ENCODE measurements at places on chromosomes 7 and 10.

- no peak for DNase-seq
Measured at GRCh38 chr10:86512137-86512536, 9.5 kb downstream of the WAPL start.

DNA sequence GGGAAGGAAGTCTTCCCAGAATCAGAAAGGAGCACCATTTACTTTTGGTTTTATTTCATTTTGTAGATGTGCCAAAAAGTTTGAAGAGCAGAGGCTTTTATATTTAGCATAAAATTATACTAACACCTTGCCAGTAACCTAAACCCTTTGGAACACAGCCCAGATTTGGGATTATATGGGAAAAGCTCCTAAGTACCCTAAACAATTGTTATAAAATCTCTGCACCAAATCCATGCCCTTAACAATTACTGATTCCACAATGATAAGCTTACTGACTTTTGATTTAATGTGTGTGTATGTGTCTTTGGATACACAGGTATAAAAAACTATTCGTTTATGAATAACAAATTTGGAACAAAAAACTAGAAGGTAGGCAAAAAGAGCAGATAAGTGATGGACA lies 39.0 kb upstream of the TMEM229A start:
- DNase-seq = no peak

DNA sequence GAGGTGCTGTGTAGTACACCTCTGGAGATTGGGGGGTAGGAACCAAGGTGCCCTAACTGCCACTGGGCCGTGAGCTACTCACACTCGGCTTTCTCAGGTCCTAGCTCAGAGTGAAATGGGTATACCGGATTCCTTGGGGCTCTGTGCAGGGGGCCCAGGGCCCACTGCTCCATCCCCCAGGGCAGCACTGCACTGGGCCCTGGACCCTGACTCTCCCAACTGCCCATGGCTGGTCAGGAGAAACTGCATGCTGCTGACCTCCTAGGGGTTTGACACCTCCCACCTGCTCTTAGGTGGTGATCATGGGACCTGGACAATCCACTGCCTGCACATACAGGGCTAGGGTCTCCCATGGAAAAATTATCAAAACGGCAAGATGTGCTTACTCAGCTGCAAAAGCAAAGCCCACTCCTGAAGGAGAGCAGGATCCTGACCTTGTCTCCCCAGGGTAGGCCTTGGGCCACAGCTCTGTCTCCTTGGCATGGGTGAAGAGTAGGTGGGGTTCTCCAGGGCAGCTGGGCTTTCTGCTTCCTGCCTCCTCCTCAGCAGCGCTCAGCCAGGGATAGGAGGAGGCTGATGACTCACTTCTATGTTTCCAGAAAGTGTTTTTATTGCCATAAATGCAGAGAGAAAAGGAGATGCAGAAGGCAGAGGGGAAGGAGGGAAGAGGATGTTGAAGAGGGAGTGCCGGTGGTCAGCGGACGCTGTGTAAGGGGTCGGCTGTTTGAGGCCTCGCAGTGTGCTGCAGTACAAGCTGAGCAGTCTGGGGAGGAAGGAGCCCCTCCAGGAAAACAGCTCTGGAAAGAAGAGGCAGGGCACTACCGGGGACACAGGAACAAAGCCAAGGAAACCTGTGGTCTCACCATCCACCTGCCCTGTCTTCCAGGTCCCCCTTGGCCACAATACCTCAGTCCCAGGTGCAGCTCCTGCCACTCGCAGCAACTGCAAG lies 107.8 kb downstream of the ARHGAP22 start:
- DNase-seq = no peak

DNA sequence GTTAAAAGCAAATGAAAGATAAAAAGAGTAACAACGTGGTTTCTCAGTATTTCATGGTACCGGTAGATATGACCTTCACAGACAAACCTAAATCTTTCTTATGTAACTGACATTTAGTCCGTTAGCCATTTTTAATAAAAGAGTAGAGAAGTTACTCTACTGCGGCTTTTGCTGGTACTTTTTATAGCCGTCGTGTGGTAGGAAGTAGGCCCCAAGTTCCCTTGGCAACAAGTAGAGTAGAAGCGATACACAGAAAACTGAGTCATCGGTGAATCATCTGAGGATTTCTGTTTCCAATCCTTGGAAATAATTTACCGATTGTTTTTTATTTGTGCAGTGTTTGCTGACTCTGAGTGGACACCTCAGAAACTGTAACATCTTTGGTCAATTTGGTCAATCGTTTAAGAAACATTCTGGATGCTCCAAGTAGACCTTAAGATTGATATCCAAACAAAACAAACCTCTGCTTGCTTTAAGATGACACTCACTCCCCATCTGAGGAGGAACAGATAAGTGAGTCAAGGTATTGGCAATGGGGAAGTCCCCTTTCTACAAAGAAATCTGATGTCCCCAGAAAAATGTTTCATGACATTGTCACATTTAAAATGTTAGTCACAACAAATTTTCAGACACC lies 63.9 kb upstream of the AHR start:
- no peak for DNase-seq

DNA sequence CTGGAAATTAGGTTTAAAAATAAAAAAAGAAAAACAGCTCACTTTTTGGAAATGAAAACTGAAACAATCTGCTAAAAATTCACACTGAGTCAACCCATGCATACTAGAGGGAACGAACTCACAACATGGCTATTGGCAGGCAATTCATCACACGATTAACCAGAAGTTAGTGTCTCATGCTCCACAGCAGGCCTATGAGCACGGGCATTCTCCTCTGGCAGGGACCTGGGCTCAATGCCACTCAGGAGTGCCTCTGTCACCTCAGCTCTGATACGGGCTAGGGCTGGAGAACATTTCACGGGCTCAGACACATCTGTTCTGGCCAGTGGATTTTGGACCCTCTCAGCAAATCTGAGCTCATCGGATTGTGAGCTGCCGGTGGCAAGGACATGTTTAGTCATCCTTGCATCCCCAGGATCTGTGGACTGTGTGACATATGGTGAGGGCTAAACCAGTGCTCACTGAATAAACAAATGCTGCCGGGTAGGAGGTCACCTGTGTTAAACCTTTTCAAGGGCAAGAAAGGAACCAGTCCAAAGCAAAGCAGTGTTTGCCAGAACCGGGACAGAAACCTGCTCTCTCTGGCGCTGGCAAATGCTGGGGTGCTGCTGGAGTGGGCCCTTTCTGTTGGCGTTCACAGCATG lies 40.1 kb downstream of the POLR3A start:
- DNase-seq = no peak

GRCh38 chr7:29612596-29612995 lies 49.0 kb downstream of the PRR15 start:
- no peak for DNase-seq

- no peak for DNase-seq
Measured at GRCh38 chr10:43689618-43689954, 40.9 kb upstream of the ZNF32 start.
